Stimulated activated naive CD8-positive, alpha-beta T cell treated with anti-CD3 and anti-CD28 coated beads, Interleukin-15, Interleukin-2, amounts not matched to agents 100 U/mL and 50 U/mL, for 24 hours (primary cell): ENCODE measurements at places on chromosomes 6 and 20.
A peak's percentile ranks its signal among the peaks of the same experiment; 100 is the strongest.

GRCh38 chr20:44646023-44646640 lies 5.4 kb downstream of the ADA start:
- DNase-seq = peak; percentile 30

- DNase-seq = no peak
Measured at GRCh38 chr6:112044196-112044595, 9.7 kb upstream of the CCN6 start.

DNA sequence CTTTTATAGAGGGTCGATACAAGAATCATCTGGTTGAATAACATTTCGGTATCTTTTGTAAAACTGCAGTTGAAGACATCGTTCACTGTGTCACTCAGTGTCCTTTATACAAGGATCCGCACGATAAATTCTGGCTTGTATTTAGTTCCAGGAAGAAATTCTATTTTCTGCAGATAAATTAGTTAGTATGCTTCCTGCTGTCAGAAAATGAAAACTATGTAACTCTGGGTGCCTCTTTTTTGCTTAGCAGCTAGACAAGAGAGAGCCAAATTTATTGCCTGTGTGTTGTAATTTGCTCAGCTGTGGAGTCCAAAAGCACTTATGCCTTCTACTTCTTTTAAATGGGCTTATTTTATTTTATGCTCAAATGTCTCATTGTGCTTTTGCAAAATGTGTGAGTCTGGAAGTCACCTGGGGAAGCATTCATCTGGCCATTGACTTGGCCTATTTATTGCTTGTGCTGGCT lies 56.5 kb upstream of the KCNK16 start:
- DNase-seq = no peak

DNA sequence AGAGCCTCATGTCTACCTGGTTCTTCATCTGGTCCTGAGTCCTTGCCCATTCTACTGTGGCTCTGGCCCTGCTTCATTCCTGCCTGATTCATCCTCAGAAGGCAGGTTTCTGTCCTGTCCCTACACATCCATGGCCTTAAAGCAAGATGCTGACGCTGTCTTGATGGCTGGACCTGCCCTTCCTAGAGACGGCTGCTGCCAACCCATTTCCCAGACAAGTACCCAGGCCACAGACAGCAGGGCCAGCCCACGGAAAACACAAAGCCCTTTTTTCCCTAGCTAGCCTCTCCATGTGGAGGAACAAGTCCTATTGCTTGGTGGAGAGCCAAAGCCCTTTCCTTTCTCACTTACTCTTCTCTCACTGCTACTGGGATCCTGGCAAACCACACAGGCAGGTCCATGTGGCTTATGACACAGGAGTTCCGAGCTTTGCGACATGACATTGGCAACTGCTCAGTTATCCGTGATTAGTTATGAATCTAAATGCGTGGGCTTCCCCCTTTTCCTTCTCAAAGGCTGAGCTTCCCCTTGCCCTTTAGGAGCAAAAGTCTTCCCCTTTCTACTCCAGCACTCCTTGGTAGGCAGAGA lies 72.9 kb downstream of the SLC22A3 start:
- no peak for DNase-seq

DNA sequence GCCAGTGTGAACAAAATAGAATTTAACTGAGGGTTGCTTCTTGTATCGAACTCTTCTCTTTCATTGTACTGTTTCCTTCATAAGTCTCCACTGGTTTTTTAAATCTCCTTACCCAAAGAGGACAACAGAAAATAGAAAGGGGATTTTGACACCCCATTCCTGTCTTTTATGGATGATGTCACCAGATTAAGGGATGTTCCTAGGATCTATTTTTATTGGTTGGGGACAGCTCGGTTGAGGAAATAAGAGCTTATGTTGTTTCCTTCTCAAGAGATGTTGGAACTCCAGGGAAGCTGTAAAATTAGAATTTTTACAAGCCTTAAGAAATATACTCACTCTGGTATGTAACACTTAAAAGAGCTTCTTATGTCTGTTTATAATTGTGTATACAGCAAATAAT lies 171.5 kb downstream of the PHF3 start:
- DNase-seq = no peak

- DNase-seq = peak; percentile 39
Measured at GRCh38 chr6:1624058-1624850, 14.5 kb downstream of the FOXC1 start.

DNA sequence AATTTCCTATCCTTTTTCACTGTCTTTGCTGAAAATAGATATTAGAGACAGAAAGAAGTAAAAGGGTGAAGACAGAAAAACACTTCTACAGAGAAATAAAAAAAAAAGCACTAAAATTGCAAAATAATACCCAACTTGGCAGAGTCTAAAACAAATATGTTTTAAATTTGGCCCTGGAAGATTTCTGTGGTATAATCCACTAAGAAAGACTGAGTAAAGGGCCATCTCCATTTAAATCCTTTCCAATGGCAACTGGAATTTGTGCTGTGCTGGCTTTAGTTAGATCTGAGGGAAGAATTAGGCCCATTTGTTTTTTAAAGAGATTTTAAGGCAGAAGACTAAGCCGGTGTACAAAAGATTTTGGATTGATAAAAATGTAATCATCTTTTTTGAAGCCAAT lies 321.2 kb downstream of the GJA1 start:
- no peak for DNase-seq

- no peak for DNase-seq
Measured at GRCh38 chr6:165755583-165755982, 92.5 kb upstream of the PDE10A start.

GRCh38 chr6:26094036-26094435 lies 6.8 kb downstream of the HFE start:
- no peak for DNase-seq

- no peak for DNase-seq
Measured at GRCh38 chr6:113649880-113650609, 207.1 kb upstream of the MARCKS start.

DNA sequence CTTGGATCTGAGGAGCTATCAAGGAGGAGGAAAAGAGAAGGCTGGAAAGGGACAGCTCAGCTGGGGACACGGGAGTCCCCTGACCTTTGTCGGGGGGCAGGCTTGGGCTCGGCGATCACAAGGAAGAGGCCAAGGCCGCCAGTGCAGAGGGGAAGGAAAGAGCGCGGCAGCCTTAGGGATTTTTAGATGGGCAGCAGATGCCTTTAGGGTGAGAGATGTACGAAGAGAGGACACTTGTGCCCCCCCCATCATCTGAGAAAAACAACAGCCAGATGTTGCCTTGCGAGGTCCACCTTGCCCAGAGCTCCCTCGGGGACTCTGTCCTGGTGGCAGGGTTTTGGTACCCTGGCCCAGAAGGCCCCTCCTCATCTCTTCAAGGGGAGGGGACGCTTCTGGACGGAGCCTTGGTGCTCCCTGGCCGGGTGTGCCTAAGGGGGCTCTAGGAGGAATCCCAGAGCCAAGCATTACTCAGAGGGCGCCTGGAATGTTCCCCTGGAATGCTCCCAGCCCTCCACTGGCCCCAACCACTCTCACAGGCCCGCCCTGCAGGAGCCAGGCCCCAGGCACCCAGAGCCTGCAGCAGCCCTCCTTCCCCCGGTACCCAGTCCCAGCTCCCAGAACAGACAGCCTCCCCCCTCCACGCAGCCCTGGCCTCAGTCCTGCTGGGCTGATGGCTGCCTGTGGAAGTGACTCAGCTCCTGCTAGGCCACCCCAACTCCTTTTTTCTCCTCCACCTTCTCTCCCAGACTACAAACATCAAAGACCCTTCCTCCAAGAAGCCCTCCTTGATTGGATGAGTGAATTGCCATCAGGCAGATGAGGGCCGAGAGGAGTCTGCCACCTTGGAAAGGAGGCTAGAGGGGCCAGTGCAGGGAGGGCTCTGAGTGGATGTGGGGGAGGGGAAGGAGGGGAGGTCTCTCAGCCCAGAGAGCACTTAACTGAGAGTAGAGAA lies 1.8 kb downstream of the ADAM33 start:
- no peak for DNase-seq

GRCh38 chr6:157086632-157087031 lies 236.7 kb downstream of the TMEM242 start:
- no peak for DNase-seq

GRCh38 chr20:18313411-18313810 lies 25.1 kb downstream of the ZNF133 start:
- DNase-seq = no peak

DNA sequence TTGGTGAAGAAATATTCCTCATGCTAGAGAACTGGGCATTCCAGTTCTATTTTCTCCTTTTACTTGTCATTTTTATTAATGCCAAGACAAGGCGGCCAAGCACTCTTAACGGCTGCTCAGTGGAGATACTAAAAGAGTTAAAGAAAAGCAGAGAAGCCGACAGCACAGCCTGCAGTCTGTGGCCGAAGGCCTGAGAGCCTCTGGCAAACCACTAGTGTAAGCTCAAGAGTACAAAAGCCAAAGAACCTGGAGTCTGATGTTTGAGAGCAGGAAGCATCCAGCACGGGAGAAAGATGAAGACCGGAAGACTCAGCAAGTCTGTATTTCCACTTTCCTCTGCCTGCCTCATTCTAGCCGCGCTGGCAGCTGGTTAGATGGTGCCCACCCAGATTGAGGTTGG lies 167.1 kb upstream of the FUT9 start:
- DNase-seq = no peak

DNA sequence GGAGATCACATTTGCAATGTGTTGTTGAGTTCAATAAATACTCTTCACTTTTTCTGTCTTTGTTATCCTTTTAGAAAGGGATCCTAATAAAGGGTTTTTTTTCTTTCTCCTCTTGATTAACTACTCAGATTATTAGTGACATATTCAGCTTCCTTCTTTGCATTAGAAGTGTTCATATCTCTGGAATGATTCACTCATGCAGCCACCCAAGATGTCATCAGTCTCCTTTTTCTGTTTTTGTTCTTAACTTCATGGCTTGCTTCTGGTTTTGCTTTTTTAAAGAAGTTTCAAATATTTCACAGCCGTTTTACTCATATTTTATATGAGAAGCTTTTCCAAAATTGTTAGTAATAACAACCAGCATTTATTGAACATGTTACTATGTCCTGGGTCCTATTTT lies 187.6 kb downstream of the TMEM242 start:
- no peak for DNase-seq

GRCh38 chr6:149451376-149452036 lies 33.3 kb downstream of the ZC3H12D start:
- peak; percentile 33 for DNase-seq

- no peak for DNase-seq
Measured at GRCh38 chr6:119331663-119332286, 17.8 kb downstream of the MAN1A1 start.

GRCh38 chr20:58294497-58295455 lies 14.7 kb upstream of the RAB22A start:
- DNase-seq = no peak

DNA sequence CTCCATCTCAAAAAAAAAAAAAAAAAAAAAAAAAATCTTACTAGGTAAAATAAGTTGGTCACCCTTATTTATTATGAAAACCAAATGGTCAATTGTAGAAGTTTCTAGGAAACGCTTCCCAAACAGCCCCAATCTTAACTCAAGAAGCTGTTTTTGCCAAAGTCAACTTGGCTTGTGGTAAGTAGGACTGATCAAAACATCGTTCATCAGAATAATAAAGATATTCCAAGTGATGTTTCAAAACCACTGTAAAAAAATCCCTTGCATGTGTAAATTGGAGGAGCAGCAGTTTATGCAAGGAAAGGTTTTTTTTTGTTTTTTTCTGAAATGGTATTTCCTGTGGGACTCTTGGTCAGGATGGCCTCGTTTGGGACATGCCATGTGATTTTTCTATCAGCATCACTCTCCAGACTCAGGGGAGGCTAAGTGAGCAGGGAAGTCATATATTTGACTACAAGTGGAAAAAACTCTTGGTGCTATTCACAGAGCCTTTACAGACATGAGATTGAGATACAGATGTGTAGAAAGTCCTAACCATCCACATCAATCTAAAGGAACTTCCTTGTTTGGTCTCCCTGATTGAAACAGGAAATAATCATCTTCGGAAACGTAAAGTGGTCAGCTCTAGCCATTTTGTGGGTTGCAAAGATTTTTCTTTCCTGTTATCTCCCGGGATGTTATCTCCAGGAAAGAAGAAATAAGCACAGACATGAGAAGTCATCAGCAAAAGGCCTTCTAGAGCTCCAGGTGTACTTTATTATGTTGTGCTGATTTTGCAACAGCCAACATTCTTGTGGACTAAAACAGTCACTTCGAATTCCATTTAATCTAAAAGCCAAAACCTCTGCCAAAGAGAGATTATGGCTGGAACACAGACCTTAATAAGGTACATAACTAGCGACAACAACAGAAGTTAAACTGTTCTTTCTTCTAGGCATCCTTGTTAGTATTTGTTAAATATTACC lies 177.8 kb downstream of the EDN1 start:
- DNase-seq = no peak

DNA sequence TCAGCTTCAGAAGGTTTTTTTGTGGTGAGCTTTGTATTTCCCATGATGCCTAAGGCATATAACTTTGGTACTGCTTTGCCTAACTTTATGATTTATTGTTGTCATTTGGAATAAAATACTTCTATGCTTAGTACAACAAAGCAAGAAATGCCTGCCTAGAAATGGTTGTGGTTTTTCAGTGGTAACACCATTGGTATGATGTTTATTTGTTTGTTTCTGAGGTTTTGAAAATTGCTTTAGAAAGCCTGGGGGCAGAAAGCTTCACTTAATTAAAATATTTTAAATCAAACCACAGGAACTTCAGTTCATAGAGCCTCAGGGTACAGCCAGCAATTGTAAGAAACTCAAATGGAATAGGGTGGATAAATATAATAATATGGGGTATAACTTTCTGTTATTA lies 351.2 kb upstream of the MAP3K7 start:
- no peak for DNase-seq

GRCh38 chr20:10216146-10216791 lies 2.4 kb upstream of the SNAP25 start:
- no peak for DNase-seq

DNA sequence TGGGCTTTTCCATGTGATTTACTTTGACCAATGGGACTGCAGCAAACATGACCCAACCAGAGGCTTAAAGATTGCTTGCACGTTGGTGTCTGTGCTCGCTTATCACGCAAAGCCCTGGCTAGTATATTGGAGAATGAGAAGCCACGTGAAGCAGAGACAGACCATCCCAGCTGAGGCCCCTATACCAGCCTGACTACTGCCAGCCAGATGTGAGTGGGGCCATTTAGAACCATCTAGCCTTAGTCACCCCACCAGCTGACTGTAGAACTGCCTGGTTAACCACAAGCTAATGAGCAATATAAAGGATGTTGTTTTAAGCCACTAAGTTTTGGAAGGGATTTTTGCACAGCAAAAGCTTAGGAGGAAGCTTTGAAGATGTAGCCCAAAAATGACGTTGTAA lies 74.5 kb downstream of the MACROD2 start:
- no peak for DNase-seq

GRCh38 chr6:96611342-96611991 lies 48.5 kb downstream of the FHL5 start:
- no peak for DNase-seq

DNA sequence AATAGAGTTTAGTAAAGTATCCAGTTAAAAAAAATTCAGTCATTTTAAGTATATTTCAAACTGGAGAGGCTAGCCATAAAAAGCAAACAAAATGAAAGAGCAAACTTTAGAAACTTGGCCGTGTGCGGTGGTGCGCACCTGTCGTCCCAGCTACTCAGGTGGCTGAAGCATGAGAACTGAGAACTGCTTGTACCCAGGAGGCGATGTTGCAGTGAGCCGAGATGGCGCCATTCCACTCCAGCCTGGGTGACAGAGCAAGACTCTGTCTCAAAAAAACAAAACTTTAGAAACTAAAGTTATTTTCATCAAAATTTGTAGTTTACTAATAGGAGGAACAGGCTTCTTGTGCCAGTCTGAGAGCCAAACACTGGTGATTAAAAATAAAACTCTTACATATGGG lies 100.2 kb upstream of the POPDC3 start:
- DNase-seq = no peak
